ENCODE measurements at places on chromosomes 11 and 22.
A peak's percentile ranks its signal among the peaks of the same experiment; 100 is the strongest.

DNA sequence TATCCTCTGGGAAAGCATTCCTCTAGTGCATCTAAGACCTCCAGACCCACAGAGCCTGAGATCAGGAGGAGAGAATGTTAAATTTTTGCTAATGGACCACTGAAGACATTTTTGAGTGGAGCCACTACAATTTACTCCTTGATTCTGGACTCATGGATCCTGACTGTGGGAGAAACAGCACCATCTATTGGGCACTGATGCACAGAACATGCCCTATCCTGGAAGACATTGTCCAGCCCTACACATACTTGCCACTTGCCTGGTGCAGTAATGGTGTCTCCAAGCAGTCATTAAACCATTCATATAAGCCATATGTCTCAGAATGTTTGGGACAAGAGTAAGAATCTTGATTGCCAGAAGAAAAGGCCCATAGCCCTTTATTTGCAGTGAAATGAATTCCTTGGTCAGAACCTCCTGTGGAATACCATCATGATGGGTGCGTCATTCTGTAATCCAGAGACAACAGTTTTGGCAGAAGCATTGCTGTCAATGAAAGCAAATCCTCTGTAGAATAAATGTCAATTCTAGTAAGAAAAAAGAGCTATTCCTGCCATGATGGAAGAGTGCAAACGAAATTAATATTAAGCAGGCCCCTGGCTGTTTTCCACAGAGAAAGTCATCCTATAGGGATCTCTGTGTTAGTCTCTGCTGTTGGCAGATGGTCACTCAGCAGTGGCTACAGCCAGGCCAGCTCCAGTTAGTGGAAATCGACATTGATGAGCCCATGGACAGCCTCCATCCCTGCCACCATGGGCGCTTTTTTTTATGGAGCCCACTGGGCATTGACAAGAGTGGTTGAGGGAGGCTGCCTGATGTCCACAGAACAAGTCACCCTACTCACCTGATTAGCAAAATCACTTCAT lies 43.5 kb downstream of the GGTLC2 start:
- peak; percentile 51 for DNase-seq

- DNase-seq: no peak
Observed at GRCh38 chr11:65857500-65857852, 504 bp downstream of the CFL1 start.

- DNase-seq: no peak
Observed at GRCh38 chr11:17294033-17294432, 17.5 kb downstream of the NUCB2 start.

GRCh38 chr11:12981676-12982522 lies 27.2 kb upstream of the RASSF10 start:
- no peak for DNase-seq
